ENCODE measurements at places on chromosomes 1 and 21.

- no peak for DNase-seq
Measured at GRCh38 chr1:18947570-18947969, 8.9 kb downstream of the IFFO2 start.

GRCh38 chr1:208028526-208028925 lies 117.6 kb upstream of the CD34 start:
- no peak for DNase-seq

GRCh38 chr1:224377676-224378006 lies 21.0 kb downstream of the CNIH4 start:
- DNase-seq = no peak

GRCh38 chr1:39609618-39610331 lies 29.7 kb downstream of the HEYL start:
- peak; percentile 56 for DNase-seq

- no peak for DNase-seq
Measured at GRCh38 chr1:230084408-230085177, 17.6 kb downstream of the GALNT2 start.

DNA sequence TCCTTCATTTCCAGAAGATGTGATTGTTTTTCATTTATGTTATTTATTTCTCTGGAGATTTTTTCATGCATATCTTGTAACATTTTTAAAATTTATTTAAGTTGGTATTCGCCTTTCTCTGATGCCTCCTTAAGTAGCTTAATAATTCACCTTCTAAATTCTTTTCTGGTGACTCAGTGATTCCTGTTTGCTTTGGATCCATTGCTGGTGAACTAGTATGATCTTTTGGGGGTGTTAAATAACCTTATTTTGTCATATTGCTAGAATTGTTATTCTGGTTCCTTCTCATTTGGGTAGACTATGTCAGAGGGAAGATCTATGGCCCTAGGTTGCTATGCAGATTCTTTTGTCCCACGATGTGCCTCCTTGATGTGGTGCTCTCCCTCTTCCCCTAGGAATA lies 1347.2 kb upstream of the B3GALT2 start:
- no peak for DNase-seq

- DNase-seq = no peak
Measured at GRCh38 chr21:15276243-15276642, 211.4 kb upstream of the NRIP1 start.

GRCh38 chr1:59885160-59885832 lies 41.3 kb downstream of the CYP2J2 start:
- DNase-seq = no peak

DNA sequence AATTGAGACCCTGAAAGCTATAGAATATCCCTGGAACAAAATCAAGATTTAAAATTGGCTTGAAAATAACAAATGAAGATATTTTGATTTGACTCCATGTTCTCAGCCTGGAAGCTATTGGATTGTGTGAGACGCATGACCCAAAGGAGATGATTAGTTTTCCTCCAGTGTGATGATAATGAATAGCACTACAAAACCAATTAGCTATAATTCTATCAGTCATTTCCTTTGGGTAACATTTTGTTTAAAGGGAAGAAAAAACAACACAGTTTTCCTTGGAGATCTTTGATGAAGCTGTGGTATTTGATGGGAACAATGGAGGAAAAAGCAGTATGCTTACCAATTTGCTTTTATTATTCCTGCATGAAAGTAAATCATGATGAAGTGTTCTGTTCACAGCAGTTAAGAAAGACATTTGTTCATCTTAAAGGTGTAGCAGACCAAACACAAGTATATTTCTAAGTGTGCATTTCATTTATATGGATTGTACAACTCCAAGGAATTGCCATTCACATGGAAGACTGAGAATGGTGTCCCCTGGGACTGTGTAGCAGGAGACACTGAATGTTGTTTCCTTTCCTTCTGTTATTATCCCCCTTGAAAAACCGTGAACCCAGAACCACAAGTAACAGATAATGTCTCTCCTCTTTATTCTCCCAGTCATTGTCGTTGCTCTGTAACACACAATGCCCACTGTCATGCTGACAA lies 111.4 kb downstream of the CACHD1 start:
- DNase-seq = no peak

DNA sequence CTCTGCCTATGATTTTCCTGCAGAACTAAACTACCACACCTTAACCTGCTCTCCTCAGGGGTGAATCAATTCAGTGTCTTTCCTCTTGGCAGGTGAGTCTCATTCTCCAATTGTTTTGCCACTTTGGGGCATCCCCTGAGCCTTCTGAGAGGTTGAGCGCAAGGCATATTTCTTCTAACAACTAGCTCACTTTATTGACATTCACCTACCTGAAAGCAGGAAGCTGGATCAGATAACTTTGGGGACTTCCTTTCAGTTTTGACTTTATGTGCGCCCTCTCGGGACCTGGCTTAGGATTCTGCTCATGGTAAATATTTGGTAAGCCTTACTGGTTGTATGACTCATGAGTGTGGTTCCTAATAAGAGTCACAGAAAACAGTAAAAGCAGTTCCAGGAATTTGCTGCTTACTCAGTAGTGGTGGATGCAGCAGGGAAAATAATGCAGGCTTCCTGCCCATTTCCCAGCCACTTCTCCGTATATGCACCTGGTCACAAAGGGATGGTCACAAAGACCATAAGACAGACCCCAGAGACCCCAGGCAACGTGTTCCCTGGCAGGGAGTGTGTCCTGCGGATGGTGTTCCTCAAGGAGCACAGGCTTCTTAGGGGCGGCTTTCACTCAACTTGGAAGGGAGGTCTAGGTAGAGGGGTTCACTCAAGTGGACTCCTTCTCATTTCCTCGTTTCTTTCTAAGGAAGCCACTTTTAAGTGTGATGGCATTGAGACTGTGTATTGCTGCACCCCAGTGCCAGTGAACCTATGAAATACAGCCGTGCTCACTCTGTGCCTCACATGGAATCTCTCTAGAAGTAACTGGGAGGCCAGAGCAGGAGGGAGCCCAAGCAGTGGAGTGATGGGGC lies 22.0 kb upstream of the BATF3 start:
- DNase-seq = no peak

GRCh38 chr21:42490720-42491119 lies 5.3 kb downstream of the RSPH1 start:
- DNase-seq = no peak

- no peak for DNase-seq
Measured at GRCh38 chr1:29912425-29912824, 676.1 kb downstream of the PTPRU start.
